ENCODE measurements at places on chromosomes 7 and 10.

GRCh38 chr10:112960151-112960681 is 10.2 kb downstream of the TCF7L2 start:
- DNase-seq: peak; percentile 67

DNA sequence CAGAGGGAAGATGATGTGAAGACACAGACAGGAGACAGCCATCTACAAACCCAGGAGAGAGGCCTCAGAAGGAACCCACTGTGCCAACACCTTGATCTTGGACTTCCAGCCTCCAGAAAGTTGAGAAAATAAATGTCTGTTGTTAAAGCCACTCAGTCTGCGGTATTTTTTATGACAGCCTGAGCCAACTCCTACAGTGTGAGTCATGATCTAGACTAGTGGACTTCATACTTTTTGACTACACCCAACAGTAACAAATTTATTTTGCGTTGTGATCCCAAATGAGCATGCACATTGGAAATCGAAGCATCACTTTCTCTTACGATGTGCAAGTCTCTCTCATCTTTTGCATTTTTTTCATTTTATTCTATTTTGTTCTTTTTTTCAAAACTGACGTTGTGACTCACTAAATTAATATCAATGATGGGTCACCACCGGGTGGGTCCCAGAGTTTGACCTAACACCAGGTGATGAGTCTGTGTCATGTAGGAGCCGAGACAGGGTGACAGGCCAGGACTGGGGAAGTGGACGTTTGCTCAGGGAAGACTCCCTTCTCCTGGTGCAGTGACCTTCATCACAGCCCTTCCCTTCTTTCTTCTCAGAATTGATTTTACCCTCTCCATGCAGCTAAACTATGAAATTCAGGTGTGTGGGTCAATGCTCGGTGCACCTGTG is 28.9 kb downstream of the PHYH start:
- peak; percentile 14 for DNase-seq

DNA sequence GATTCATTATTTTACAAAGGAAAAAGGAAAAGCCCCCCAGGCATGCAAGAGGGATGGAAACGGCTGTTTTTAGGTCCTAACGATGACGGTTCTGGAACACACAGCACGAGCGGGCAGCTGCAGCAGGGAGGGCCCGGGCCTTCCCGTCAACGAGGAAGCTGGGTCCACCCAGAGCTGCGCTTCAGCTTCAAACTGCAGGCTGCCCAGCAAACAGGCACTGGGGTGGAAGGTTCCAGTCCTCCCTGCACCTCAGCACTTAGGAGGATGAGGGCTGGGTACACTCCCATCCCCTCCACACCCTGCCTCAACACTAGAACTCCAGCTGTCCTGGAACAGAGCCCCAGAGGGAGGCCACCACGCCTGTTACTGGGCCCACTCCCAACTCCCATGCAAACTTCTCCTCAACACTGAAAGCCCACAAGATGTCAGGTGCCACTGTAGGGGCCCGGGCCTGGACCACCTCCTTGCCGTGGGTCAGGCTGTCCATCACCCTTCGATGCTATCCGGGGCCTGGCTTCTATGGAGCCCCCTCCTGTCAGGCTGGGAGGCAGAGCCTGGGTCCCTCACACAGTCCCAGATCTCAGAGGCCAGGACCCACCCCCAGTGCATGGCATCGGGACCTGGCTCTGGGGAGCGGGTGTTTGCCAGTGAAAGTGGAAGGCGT is 33.0 kb downstream of the PAPOLB start:
- no peak for DNase-seq

DNA sequence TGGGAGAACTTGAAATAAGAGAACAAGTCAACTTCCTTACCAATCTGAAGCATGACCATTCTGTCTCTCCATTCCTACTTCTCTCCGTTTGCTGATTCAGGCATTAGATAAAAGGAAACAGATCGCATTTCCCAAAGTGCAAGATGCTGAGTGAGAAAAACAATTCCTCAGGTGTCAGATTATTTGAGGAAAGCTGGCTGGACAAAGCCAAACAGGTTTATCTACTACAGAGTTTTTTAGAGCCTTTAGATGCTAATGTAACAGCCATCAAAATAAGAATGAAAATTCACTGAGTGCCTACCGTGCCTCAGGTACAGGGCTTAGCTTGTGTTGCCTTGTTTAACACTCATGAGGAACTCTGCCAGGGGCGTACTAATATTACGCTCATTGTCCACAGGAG is 135.9 kb upstream of the MBL2 start:
- no peak for DNase-seq

DNA sequence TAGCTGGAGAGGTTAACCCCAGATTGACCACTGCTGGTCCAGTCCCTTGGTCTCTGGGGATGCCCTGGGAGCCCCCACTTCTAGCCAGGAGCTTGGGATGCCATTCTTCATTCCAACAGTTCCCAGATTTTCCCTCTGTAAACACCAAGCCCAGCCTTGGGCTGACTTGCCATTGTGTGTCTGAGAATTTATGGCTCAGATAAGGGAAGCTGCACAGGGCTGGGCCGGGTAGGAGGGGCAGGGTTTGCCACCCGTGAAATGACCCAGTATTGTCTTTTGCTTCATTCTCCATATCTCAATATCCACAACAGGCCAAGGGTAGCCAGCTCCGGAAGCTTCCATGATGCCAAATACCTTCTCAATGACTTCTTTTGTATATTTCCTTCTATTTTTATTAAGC is 32.1 kb downstream of the AFAP1L2 start:
- DNase-seq: no peak

DNA sequence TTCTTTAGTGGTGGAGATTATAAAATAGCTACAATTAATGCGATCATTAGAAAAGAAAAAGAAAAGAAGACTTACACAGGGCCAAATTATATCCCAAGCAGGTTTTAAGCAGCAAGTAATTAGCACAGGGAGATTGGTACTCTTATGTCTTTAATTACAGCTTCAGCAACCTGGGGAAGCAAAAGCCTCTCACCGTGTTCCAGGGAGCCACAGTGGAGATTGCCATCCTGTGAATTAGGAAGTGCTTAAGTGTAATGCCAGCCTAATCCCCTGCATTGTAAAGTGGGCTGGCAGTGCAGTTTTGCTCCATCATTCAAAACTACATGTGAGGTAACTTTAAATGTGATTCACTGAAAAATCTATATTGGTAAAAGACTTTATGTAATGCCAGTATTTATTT is 533.5 kb upstream of the COBL start:
- DNase-seq: no peak

Data from iris pigment epithelial cell (primary cell).